ENCODE measurements at places on chromosomes 1 and 21.

DNA sequence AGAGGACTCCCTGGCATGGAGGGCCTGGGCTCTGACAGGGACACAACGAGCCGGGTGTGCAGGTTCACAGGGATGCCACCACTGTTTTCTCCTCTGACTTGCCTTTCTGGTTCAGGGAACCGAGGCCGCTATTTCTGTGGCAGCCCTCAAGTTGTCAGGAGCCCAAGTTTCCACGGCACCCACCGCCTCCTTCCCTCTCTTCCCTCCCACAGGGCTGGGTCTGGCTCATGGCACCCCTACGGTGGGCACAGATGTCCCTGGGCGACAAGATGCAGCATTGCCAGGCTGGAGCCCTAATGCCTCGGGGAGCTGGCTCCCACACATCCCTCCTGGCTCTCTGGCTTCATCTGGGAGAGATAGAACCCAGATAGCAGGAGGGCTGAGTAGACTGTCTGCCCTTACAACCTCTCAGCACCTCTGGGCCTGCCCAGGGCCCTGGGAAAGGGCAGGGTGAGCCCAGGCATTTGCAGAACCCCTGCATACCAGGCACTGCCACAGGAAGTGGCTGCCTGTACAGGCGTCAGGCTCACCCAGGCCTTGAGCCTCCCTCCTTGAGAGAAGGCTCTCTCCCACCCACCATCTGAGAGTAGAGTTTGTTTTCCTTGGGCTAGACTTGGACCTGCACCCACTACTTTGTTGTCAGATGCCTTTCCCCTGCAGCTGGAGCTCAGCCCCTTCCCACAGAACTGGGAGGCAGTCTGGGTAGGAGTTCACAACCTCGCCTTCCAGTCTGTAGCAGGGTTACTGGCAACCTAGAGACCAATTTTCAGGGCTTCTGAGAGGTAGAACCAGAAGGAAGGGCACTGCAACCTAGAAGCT lies 20.5 kb downstream of the KCNC4 start:
- DNase-seq, result no peak

DNA sequence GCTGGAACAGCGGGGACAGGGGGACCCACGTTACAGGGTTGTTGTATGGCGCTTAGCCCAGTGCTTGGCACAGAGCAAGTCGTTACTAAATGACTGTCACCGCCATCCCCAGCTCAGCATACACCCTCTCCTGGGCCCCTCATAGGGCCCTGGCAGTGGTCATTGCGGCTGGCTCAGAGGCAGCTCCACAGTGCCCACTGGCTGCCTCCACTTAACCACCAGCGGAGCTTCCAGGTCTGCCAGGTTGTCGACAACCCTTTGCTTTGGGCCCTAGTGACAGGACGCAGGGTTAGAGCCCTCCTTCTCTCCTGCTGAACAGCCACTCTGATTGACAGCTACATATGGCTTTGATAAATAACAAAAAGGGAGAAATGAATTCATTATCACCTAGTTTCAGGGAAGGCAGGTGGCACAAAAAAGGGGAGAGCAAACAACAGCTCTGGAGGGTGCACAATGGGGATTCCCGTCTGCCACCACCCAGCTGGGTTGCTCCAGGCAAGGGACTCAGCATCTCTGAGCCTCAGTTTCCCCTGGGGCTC lies 4.8 kb downstream of the EFHD2 start:
- no peak for DNase-seq

GRCh38 chr1:17509363-17509762 lies 30.1 kb upstream of the ARHGEF10L start:
- DNase-seq, result no peak

- DNase-seq, result no peak
Observed at GRCh38 chr1:219405531-219406331, 207.2 kb downstream of the ZC3H11B start.

- no peak for DNase-seq
Observed at GRCh38 chr1:245019910-245020486, 134.8 kb upstream of the KIF26B start.

- DNase-seq, result peak; percentile 68
Observed at GRCh38 chr21:36141513-36141925, 6.6 kb downstream of the CBR3 start.

DNA sequence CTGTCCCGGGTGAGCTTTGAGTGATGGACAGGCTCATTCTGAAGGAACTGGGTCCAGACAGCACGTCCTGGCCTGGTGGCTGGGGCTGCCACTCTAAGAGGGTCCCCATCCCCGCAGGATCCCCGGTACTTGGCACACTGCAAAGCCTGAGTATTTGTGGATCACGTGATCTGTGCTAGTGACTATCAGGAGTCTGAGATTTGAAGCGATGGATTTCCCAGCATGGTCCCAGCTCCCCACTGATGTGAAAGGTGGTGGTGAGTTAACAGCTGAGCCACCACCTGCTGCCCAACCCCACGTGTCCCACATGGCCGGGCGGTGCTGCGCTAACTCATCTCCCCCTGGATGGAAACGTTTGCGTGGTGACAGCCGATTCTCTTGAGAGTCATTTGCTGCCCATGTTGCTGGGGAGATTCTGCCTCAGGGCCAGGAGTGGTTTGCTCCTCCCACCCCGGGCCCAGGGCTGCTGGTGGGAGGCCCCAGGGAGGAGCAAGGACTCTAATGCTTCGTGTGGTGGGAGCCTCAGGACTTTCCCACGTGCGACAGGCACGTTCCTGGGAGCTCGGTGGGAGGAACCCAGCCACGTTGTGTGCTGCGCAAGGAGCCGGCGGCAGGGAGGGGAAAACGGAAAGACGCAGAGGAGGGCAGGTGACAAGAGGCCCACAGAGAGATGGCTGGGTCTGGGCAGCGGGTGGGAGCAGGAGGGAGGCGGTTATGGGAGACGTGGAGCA lies 15.1 kb downstream of the FAAP20 start:
- DNase-seq, result no peak

GRCh38 chr1:42272920-42273319 lies 62.1 kb downstream of the FOXJ3 start:
- no peak for DNase-seq

- DNase-seq, result no peak
Observed at GRCh38 chr1:206828765-206829164, 36.7 kb upstream of the IL20 start.

DNA sequence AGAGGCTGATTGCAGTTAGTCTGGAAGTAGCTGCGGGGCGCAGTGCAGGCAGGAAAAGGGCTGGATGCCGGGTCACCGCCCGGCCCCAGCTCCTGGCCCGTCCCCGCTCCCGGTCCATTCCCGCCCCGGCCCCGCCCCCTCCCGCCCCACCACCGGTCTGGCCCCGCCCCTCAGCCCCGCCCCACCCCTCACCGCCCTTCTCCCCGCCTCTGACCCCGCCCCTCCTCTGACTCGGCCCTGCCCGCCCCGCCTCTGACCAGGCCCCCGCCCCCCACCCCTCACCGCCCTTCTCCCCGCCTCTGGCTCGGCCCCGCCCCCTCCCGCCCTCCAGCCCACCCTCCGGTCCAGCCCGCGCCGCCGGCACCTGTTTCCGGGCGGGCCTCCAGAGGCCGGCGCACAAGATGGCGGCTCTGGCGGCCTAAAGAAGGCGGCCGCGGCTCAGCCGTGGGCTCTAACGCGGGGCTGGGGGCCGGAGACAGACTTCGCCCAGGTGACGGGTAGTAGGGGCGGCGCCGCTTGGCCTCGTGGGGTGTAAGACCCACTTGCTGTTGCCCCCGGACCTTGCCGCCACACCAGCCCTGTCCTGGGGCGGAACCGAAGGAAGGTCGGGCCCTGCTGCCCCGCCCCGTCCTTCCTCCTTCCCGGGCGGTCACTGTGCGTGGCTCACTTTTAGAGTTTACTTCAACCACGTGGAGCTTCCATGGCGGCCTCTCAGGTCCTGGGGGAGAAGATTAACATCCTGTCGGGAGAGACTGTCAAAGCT lies at the start of gene UBIAD1:
UBIAD1 (plus strand) TSS at position 367 of the 763 bp plus-strand sequence; CDS start at position 701, 334 bp downstream.
- DNase-seq, result peak; percentile 68

DNA sequence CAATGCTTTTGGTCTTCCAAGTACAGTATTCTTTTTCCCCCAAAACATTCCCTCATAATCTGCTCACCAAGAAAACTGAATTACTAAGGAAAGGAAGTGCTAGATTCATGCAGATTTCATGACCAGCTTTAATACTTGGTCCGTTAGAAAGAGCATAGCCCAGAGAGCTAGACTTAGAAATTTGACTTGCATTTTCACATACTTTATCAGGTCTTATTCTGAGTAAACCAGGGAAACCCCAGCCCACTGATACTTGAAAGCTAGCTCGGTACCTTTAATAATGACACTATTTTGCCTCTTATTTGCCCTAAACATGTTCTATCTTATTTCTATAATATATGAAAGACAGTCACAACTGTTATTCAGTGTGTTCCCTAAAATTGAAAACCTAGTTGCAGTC lies 204.5 kb downstream of the TTLL7 start:
- no peak for DNase-seq

GRCh38 chr1:245306628-245307410 lies 152.0 kb downstream of the KIF26B start:
- DNase-seq, result no peak

DNA sequence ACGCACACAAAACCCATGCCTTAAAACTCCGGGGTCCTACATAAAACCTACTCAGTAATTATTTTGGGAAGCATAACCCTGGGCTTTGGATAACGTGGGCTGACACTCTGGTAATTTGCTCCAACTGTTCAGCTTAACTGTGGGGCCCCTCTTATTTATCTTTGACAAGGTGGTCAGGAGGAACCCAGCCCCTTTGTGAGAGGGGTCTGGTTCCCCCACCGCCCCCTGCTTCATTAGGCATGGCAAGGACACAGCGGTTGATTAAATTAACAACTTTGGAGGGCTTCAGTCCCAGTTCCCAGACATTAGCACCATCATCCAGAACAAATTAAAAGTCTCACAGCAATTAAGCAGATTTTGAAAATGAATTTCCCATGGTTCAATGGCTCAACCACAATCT lies 14.7 kb downstream of the WLS start:
- no peak for DNase-seq

DNA sequence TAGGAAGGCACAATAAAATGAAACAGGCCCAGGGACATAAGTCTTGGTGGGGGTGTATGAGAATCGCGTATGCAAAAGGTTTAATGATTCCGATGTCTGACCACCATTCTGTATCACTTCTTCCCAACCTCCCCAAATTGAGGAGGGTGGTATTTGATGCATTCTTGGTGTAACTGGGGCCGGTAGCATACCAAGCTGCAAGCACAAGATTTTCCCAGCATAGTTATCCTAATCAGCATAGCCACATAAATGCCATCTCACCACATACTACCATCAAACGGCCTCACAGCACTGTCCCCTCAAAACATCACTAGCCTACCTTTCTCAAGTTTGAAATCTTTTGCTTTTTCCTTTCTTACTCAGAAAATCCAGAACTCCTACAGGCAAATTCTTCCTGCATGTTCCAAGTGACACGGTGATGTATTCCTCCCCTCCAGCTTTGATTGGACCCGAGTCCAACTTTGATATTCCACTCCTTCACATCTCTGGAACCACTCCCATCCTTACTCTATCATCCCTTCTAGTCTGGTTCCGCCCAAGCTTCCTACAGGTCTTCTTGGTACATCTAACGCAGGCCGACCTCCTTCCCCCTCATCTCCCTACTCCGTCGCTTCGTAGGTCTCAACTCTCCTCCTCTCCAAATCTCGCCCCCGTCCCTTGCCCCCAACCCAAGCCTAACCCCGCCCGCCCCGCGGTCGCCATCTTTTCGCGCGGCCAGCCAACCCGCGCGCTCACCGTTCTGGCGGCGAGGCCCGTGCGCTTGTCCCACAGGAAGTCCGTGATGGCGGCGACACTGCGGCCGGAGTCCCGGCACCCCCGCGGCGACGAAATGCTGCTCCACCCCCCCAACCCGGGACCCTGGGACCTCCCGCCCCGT lies 600 bp downstream of the CLK2 start:
- DNase-seq, result peak; percentile 37

DNA sequence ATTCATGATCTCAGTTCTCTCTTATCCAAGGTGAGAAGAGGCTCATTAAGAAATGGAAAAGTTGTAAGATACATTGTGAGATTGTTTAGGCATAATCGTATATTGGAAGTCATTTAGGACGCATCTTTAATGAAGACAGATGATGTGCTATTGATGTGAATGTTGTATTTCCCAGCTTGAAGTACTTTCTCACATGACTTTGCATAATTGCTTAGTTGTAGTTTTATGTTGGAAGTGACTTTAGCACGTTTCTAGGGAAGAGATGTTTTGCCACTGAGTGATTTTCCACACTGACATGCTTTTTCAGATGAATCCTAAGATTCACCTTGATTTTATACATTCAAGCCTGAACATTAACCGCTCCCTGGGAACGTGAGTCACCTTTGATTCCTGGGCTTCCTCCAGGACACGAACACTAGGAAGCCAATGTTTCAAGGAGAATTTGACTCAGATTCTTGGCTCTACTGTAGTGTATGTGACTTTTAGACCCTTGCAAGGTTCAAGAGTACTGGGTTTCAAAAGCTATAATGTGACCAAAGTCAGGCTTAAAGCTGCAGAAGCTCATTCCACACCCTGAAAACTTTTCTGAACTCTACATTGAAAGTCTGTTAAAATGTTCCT lies 27.9 kb downstream of the ANGEL2 start:
- peak; percentile 64 for DNase-seq

GRCh38 chr1:178275049-178275448 lies 181.1 kb downstream of the RASAL2 start:
- DNase-seq, result no peak

DNA sequence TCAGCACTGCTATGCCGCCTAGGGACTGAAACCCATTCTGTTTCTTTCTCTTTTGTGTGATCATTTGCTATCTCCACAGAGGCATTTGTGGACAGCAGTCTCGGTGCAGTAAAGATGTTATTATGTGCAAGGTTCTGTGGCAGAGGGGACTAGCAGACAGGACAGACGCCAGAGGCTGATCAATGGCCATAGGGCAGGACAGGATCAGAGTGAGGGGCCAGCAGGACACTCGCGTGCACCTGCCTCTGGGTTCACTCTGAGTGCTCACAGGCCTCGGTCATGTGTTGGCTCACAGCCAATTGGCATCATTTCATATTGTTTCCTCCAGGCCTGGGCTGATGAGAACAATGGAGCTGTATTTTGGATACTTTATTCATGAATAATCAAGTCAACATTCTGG lies 212.6 kb downstream of the TGFB2 start:
- peak; percentile 27 for DNase-seq

GRCh38 chr1:211501711-211502400 lies 9.9 kb upstream of the RD3 start:
- DNase-seq, result no peak

- DNase-seq, result no peak
Observed at GRCh38 chr1:116879478-116880133, 30.1 kb upstream of the PTGFRN start.

DNA sequence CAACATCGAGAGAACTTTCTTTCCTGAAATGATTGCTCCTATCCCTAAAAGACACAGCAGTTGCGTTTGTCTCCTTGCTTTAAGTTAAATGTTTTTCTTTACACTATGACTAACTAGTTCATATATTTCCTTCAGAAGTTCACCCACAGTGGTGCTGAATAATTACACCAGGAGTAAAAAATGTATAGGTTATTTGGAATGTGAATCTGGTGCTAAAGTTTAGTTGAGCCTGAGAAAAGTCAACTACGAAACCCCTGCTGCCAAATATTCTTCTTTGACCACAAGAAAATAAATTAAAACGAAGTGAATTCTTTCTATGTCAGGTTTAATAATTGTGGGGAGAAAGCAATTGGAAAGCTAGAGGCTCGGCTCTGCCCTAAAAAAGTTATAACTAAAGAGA lies 52.8 kb downstream of the C4BPA start:
- no peak for DNase-seq
